H9 (cell line): ENCODE measurements at places on chromosomes 2 and 18.

DNA sequence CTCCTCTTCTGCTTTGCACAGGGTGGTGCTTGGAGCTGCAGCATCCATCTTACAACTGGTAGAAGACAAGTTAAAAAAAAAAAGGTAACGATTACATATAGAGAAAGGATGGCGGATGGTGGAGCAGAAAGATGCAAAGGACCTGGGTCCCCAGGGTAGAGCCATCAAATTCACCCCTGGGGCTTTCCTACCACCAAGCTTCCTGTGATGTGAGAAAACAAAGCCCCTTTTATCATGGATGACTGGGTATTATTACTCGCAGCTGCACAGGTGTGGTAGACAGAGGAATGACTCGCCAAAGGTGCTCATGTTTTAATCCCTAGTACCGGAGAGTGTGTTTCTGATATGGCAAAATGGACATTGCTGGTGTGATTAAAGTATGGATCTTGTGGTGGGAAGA, 1.3 kb upstream of the ACOXL start:
- DNase-seq, result no peak

DNA sequence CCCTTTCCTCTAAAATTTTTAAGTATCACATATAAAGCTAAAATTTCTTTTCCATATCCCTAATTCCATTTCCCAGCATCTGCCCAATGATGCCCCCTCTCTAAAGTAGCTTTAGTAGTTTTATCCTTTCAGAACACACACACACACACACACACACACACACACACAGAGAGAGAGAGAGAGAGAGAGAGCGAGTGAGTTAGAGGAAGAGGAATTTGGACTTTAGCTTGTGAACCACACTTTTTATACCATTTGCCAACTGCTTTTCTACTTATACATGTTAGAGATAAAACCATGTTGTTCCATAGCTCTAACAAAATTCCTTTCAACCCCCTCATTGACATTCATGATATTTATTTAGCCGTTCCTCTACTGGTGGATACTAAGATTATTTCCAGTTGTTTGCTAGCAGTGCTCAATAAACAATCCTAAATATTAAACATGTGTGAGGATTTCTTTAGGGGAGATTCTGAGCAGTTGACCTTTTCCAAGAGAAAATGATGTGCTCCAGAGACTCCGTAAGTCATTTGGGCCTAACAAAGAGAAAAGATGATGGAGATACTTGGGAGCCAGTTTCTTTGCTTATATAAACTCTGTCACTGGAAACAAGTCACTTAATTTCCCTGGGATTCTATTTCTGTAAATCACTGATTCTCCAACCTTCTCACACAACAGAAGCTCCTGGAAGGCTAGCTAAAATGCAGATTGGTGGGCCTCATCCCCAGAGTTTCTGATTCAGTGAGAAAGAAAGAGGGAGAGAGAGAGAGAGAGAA, 229.7 kb upstream of the SP5 start:
- DNase-seq, result no peak

GRCh38 chr2:220949466-220949865, 622.6 kb downstream of the EPHA4 start:
- DNase-seq, result no peak

GRCh38 chr2:229414631-229415030, 143.5 kb upstream of the PID1 start:
- no peak for DNase-seq

DNA sequence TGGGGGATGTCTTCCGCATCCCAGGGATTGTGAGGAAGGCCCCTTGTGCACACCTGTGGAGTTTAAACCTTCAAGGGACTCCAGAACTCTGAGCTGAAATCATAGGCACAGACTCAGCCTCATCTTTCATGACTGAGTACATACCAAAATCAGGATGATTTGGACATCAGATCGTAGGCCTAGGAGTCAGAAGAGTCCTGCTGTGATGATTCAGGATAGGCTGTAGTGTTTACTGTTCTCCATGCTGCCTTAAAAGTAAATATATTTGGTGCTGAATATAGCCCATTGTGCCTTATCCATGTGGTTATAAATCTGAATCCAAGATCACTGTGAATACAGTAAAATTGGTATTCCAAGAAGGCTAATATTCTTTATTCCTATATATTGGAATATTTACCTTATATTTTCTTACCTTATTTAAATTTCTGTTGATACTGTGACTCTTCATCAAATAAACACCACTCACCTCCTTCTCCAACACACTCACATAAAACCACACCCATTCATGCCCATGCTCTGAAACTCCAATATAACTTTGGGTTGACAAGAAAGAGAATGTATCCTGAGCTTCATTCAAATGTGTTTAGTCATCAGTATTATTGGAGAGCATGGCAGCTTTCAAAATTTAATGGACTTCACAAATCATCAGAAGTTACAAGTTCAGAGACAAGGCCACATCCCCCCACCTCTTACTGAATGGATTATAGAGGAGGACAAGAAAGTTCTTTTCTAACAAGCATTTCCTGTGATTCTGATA, 561.4 kb upstream of the LINC00305 start:
- no peak for DNase-seq
